ENCODE measurements at places on chromosomes 2 and 18. TPM values are rescaled to one million over a fixed set of nuclear protein-coding genes. Genes with fewer than 3 reads are reported as not detected.

Gene MYOM1
- total RNA-seq = 878 TPM

Gene CD8B
- total RNA-seq = 0.62 TPM

DNA sequence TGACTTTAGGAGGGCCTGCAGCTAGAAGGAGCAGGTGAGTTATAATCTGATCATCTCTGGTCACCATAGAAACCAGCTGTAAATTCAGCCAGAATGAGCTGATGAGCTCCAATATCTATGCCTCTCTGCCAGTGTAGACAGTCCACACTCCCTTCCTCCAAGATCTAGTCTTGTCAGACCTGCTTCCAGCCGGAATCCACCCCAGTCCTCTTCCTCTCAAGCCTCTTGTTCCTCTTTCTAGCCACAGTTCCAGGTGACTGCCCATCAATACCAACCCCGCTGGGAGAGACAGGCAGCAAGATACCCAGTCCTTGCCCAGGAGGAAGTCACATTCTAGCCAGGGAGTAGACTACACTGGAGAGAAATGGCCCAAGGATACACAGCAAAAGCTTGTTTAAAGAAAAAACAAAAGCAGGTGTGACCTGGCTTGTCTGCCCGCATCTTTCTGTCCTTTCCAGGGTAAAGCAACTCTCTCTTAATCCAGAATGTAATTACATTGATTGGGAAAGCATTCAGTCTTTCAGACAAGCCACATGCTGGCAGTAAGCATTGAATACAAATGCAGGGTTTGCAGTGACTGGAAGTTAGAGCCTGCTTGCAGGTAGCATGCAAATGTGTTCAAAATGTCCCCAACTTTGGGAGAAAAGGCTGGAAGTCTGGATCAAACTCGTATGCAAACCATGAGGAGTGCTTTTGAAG, 9.0 kb upstream of the SLC35F6 start:
- DNase-seq = no peak

Gene AKAIN1
- not detected for total RNA-seq

DNA sequence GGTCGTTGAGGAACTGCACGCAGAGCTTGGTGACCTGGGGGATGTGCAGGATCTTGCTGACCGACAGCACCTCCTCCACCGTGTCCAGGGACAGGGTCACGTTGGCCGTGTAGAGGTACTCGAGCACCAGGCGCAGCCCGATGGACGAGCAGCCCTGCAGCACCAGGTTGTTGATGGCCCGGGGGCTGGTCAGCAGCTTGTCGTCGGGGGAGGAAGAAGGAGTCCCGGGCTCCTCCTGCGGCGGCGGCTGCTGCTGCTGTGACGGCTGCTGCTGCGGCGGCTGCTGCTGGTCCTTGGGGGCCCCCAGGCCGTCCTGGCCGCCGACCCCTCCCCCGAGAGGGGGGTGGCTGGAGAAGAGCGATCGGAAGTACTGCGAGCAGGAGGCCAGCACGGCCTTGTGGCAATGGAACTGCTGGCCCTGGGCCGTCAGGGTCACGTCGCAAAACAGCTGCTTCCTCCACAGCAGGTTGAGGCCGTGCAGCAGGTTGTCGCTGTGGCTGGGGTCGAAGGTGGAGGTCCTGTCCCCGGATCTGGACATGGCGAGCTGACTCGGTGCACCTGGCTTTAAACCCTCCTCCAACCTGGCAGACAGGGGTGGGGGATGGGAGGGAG, 2.7 kb downstream of the KLHL14 start:
- no peak for DNase-seq

Gene RAB17
- total RNA-seq = 3.5 TPM

DNA sequence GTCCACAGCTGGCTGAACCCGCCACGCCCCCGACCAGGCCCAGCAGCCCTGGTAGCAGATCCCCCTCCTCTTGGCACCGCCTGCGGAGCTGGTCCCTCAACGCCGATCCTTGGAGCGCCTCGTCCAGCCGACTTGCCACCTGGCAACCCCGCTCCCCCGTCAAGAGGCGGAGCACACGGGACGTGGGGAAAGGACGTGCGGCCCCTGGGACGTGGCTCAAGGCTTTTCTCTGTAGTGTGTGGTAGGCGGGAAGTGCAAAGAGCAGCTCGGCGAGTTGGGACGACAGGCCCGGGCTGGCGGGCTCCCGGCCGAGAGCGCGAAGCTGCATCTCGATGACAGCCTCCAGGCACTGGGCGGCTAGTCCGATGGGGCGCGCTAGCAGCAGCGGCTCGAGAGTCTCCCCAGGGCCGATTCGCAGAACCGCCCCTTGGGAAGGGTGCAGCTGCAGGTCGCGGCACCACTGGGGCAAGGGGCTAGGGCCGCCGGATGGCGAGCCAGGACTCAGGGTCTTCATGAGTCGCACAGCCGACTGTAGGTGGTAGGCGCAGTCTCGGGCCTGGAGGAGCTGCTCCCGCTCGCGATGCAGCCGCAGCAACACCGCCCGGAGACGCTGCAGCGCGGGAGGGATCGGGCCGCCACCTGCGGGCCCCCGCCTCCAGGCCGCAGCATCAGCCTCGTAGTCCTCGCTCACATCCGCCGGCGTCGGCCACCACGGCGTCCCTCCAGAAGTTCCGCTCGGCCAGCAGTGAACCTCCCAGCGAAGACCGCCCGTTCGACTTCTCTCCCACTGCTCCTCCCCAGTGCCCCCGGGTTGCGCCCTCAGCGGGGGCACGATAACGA, 617 bp downstream of the CCDC142 start:
- no peak for DNase-seq

DNA sequence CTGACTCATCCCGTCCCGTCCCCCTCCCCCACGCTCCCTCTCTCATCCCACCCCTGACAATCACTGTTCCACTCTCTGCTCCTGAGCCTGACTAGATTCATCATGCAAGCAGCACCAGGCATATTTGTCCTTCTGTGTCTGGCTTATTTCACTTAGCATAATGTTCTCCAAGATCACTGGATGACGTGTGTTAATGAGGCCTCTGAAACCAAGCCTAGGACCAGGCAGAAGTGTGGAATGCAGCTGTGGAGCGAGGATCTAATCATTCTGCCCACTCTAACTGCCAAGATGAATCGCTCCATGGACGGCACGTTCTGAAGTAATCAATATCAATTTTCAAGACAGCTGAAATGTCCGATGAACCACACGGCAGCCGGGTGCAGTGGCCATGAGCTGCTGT, 122.4 kb upstream of the ZNF236 start:
- DNase-seq = no peak

GRCh38 chr18:35436076-35436649, 59.0 kb upstream of the ZNF396 start:
- DNase-seq = no peak

Gene AMER3
- total RNA-seq = not detected

DNA sequence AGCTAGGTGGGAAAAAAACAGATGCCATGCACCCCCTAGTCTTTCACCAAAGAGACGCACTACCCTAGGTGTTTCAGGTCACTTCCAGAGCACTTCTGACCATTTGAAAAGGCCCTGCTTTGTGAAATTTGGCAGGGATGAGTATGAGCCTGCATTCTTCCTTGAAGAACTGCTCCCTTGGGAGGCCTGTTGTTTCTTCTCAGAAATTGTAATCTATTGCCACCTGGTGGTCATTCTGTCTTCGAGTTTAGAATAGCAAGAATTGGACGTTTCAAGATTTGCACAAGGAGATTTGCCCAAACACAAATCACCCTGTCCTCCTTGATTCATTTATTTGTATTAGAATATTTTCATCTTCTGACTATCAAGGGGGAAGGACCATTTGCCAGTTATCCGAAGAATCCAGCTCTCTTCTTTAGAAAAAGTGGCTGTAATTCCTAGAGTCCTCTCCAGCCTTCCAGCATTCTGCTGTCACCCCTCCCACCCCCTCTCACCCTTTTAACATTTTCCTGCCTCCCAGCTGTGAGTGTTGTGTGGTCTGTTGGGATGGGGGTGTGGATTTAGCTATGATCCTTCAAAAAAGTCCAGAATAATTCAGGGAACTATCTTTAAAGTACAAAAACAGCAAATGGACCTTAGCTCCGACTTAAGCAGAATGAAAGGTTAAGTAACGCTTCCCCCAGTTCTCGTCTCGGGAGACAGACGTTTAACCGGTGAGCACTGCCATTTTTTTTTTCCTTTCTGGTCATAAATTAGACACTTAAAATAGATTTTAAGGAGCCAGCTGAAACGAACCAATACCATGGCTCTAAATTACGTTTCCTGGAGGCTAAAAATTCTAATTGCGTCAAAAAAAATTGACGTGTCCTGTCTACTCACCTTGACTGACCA, 3.7 kb upstream of the GAD1 start:
- no peak for DNase-seq

GRCh38 chr2:24543252-24543651, 52.2 kb downstream of the NCOA1 start:
- no peak for DNase-seq

GRCh38 chr2:46699934-46700256, 215.7 kb downstream of the MCFD2 start:
- no peak for DNase-seq

DNA sequence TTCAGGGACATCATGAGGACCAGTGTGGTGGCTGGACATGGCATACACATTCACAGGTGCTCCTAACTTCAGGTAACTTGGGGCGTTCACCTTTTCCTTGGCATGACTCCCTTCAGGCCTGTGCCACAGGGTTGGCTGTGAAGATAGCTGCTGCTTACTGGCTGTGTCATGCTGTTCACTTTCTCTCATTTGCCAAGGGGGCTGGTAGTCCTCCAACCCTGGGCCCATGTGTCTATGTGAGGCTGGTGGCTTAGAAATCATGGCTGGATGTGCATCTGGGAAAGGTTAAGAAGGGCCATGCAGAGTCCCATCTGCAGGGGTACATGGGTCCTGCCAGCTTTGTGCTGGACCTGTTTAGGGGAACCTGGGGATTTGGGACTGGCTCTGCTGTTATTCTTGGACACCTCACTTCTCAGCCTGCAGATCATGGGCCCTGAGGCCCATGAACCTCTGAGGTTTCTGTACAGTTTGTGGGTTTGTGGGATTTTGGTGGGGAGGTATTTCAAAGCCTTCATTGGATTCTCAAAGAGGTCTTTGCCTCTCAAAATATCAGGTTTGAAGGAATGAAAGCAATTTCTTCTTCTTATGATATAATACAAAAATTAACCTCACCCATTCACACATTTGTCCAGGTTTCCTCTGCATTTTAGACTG, 62.9 kb downstream of the FHOD3 start:
- no peak for DNase-seq

- DNase-seq = no peak
Observed at GRCh38 chr2:74472945-74473258, 422 bp upstream of the MRPL53 start.

Gene ABCG5
- total RNA-seq = not detected

- DNase-seq = peak; percentile 59
Observed at GRCh38 chr2:101974663-101975062, 17.1 kb upstream of the IL1R2 start.

DNA sequence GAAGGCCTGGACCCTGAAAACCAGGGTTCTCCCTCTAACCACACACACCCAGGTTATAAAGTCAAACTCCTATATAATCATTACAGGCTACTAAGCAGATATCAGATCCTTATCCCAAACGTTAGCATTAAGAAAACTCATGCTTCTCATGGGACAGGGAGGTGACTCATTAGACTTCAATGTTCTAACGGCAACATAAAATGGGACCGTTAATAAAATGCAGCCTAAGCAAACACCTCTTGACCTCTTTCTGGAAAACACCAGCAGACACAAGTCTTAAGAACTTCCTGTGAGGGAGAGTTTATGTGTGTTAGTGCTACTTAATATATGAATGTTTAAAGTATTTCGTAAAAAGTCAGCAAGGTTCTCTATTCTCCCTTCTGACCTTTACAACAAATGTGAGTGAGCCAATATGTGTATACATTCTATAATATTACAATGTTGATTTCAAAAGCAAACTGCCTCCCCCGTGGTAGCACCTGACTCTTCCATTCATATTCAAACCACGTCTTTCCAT, 31.7 kb downstream of the LPIN2 start:
- no peak for DNase-seq

DNA sequence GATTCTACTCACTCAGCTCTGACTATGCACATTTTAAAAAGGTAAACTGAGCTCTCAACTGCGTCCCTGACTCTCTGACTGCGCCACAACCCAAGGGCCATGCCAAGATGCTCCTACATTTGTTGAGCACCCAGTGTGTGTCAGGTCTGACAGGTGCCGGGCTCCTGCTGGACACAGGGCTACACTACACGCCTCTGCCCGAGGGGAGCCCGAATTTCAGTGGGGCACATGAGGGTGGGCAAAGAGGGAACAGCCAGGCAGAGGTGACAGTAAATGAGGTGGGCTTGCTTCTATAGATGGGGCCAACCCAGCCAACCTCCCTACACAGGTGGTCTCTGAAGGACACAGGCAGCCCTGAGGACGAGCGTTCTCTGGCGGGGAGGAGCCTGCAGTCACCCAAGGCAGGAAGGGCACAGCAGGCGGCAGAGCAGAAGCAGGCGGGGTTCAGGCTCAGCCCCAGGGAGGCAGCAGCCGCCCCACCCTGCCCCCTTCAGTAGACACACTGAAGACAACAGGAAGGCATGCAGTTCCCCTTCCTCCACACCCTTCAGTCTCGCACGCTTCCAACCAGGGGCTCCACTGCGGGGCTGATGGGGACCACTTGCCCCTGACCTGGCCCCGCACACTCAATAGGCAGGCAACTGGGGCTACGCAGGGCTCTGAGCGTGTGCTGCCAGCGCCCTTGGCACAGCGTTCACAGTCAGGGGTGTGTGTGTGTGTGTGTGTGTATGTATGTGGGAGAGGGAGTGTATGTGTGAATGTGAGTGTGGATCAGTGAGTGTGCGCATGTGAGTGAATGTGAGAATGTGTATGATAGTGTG, 98.4 kb downstream of the UXS1 start:
- DNase-seq = no peak

Gene DAW1
- total RNA-seq = not detected

- no peak for DNase-seq
Observed at GRCh38 chr2:235639885-235640284, 146.0 kb downstream of the AGAP1 start.

DNA sequence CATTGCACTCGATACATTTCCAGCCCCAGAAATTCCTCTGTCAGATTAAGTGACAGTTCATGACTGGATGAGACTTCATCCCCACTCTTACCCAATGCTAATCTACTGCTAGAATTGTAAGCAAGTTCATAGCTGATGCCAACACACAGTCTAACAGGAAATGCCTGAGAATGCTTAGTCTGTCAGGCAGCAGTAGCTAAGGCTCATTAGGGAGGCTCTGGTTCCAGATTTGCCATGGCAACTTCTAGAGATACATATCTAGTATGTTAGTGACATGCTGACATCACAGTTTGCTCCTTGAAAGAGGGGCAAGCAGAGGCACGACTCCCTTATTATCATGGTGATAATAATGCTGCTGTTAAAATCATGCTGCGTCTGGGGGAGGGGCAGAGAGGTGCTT, 198.4 kb downstream of the RBM43 start:
- DNase-seq = no peak

DNA sequence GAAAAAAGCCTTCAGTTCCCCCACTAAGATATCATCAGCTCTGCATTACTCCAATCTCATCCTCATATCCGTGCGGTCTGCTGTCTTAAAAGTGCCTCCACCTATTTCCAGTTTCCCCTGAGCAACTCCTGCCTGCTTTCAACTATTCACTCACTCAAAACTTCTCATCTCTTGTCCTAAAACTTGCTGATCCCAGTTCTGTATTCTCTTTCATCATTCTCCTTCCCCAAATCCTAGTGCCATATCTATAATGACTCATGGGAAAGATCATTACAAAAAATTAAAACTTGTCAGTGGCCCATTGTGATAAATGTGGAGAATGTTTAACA, 20.0 kb downstream of the ACVR1 start:
- no peak for DNase-seq

Gene CFAP65
- not detected for total RNA-seq

GRCh38 chr2:209458008-209458979, 34.4 kb downstream of the MAP2 start:
- DNase-seq = no peak

Gene DGUOK
- 23.7 TPM for total RNA-seq
